IMR-90 (cell line): ENCODE measurements at places on chromosomes 2 and 18. TPM values are rescaled to one million over a fixed set of nuclear protein-coding genes. Genes with fewer than 3 reads are reported as not detected.

The DGKD gene
- polyA plus RNA-seq: 8.5 and 10.1 TPM in 2 replicates

The PSD4 gene
- polyA plus RNA-seq: 0.55 and 0.70 TPM in 2 replicates

The ABCB6 gene
- 24.3 and 24.7 TPM in 2 replicates for polyA plus RNA-seq

The SERPINB2 gene
- polyA plus RNA-seq: 32.1 and 46.4 TPM in 2 replicates

The FOXI3 gene
- not detected in 2 replicates for polyA plus RNA-seq

The NR4A2 gene
- polyA plus RNA-seq: 2.3 and 13.6 TPM in 2 replicates

The LRP1B gene
- polyA plus RNA-seq: 0.02 TPM in 1 of 2 replicates, not detected in the other

The HNMT gene
- polyA plus RNA-seq: 6.3 and 6.4 TPM in 2 replicates

The SOX11 gene
- polyA plus RNA-seq: 1.9 and 2.2 TPM in 2 replicates

The CHRND gene
- not detected in 2 replicates for polyA plus RNA-seq

GRCh38 chr2:75602724-75603342, 42.1 kb upstream of the EVA1A start:
- DNase-seq: peak; percentile 88

GRCh38 chr2:133194362-133194655, 374.0 kb downstream of the NCKAP5 start:
- no peak for DNase-seq

DNA sequence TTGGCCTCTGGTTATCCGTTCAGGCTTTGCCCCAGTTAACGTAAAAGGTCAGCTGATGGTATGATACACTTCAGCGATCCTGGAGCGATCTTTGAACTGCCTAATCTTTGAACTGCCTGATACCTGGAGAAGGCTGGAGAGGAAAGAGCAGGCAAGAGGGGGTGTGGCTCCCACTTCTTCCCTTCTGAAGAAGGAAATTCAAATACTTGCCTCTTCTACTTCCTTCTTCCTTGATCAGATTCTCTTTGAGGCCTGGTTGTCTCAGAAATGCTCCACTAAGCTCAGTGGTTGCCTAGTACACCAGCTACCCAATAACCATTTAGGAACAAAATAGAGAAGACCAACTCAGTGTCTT, 619 bp downstream of the GALM start:
- DNase-seq: peak; percentile 32

- no peak for DNase-seq
Measured at GRCh38 chr2:127844973-127845372, 13.0 kb downstream of the POLR2D start.

DNA sequence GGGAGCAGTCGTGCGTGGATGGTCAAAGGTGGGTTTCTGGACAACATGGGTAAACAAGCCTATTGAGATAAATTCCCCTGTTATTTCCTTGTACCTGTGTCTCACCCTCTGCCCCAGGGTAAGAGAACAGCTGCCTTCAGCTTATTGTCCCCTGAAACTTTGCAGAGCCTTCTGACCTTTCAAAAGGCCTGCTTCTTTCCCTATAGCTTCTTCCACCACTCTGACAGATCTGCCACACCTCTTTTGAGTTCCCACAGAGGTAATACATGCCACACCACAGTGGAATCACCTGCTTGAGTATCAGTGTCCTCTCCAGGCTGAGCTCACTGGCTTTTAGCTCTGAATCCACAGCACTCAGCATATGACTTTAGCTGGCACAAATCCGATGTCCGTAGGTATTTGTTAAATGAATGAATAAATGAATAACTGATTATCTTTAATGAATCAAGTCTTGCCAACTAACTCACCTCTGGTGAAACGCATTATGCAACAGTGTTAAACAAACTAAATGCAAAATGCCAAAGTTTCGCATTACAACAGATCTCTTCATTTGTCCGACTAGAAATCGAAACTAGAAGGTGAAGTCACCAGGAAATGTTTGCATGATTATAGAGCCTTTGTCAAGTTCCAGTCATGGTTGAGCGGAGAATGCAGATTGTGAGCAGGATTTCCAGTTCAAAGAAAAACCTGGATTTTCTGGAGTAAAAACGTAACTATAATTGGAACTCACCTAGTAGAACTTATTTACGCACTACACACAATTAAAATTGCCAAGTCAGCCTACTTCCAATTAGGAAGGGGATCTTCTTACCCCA, 16.4 kb downstream of the DYNAP start:
- DNase-seq: peak; percentile 1

- no peak for DNase-seq
Measured at GRCh38 chr2:44777537-44777936, 164.0 kb upstream of the SIX3 start.

DNA sequence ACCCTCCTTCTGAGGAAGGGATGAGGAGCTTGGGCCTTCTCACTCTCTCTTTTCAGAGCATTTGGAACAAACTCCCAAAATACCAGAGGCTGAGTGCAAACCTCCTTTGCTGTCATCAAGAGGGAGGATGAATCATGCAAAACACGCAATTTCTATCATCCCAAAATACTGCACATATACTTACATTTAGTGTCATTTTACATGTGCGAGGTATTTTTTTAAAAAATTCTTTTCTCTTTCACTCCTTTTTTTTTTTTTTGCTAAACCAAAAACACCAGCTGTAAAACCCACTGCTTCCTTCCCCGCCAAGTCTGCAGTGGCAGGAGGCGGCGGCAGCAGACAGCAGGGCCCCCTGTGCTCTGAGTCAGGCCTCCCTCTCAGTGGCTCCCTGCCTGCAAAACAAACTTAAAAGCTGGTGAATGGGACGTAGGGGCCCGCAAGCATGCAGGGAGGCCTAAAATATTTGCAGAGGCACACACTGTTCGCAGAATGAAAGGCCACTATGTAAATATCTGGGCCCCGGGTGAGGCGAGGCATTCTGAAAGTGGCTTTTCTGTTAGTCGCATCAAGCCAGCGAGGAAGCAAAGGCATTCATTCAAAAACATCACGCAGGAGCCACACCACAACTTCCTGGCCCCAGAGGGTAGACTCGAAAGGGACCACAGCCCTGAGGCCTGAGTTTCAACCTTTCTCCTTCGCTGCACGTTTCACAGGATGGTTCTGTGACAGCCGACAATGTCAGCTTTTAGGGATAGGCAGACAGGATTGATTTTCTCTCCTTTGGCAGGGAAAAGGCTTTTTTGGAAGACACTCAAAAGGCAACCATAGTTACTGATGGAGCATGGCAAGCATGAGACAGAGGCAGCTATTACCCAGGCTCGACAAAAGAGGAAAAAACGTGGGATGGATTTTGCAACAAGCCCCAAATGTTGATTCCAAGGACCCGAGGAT, 73.4 kb downstream of the ACTR2 start:
- DNase-seq: peak; percentile 89

- peak; percentile 23 for DNase-seq
Measured at GRCh38 chr2:215428060-215428910, 7.6 kb downstream of the FN1 start.

- DNase-seq: no peak
Measured at GRCh38 chr2:62687636-62688035, 17.9 kb upstream of the EHBP1 start.

GRCh38 chr2:64086347-64087082, 57.7 kb downstream of the PELI1 start:
- DNase-seq: no peak

- DNase-seq: peak; percentile 58
Measured at GRCh38 chr2:119407430-119408220, 24.0 kb upstream of the TMEM37 start.

GRCh38 chr2:1940679-1941078, 196.4 kb upstream of the PXDN start:
- DNase-seq: no peak

- DNase-seq: no peak
Measured at GRCh38 chr2:11026286-11026921, 114.7 kb downstream of the KCNF1 start.

DNA sequence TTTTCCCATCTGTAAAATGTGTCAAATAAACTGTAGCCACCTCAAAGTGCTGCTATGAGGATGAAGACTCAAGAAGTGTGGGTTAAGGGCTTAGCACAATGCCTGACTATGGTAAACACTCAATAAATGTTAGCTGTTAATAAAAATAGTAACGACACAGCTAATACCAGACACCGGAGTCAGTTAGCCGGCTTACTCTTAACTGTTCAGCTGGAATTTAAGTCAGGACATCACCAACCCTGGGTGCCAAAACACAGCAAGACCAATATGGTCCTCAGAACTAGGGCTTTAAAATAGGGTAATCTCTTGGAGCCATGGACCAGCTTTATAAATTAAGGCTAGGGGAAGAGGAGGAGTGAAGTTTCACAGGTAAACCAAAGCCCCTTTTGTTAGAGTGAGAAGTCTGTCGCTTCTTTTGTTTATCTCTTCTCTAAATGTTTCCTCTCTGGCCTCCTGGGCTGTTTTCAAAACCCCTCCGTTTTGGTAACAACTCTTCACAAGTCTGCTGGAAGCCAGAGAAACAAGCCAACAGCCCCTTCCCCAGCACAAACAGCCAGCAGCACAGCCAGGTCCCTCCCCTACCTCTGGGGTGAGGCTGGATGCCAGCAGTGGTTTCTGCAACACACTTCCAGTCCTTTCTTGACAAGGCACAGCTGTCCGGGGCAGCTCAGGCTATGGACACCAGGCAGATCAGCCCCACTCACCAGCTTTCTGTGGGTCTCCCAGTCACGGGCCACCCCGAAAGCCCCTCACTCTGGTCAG, 13.8 kb upstream of the FZD7 start:
- DNase-seq: peak; percentile 44

DNA sequence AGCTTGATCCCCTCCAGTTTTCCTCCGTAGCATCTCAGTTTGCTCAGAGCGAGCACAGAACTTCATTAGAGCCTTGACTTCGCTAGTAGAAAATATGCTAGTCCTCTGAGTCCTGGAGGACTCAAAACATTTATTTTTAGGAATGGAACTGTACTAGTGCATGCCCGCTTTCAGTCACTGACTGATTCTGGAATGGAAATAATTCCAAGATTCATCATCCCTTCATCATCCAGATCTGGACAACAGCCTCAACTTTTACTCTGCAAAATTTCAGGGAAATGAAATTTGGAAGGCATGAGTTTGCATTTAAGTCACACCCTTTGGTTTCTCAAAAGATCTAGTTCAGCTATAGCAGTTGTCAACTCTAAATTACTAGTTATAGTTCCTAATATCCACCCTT, 304.6 kb downstream of the XIRP2 start:
- DNase-seq: peak; percentile 22

DNA sequence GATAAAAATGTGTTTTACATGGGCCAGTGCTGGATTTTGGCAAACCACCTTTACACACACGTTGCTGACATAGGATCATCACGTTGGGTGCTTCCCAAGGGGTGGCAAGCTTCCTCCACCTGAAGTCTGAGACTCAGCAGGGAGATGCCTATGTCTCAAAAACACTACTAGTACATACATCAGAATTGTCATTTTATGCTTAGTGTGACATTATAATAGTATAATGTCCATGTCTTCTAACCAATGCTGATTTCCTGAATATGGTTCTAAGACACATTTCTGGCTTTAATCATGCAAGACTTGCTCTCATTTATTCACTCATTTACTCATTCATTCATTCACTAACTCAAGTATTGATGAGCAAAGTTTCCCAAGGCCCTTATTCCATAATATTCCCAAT, 322.3 kb downstream of the LNPK start:
- no peak for DNase-seq

GRCh38 chr2:200350850-200351285, 44.4 kb downstream of the SPATS2L start:
- DNase-seq: peak; percentile 83

- DNase-seq: no peak
Measured at GRCh38 chr2:37119157-37119556, 34.8 kb downstream of the GPATCH11 start.

DNA sequence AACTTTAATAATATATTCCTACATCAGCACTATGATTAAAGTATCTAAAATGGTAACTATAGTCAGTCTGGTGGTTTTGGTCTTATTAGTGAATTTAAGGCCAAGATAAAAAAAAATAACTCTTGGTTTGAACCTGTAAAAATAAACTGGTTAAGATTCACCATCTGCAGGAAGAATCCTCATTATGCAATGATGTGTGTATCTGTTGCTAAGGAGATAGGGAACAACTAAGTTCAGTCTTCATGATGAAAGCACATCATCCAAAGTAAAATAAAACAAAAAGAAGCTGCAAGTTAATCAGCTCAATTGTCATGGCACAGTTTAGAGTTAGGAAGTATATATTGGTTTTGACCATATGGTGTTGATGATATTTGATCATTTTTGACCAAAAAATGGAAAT, 466.0 kb downstream of the NYAP2 start:
- DNase-seq: peak; percentile 64

DNA sequence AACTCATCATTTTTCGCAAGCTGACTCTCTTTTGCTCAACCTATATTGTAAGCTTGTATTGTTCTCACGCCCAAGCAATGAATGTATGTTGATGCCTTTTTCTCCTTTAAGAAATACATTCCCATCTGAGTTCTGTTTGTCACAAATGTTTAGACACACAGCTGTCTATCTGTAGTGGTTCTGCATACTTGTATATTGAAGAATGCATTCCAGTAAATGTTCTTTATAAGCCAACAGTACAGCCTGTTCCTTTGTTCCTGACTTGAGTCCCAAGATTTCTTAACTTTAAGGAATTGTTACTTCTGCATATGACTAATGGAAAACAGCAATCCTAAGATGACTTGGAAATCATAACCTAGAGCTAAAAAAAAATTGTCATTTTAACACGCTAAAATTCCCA, 849.1 kb upstream of the POU3F3 start:
- DNase-seq: no peak

DNA sequence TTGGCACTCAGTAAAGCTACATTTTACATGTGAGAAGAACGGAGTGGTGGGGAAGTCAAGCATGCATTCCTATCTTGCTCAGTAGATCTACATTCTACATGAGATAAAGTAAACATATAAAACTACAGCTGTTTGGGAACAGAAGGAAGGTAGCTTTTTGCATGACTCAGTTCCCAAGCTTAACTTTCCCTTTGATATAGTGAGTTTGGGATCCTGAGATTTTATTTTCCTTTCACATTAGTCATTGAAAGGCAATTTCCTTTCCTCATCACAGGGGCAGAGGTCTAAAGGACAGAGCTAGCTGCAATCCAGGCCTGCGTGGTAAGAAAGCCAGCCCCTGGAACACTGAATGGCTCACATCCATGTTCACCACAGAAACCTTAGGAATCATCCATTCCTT, 257.2 kb downstream of the SRBD1 start:
- DNase-seq: peak; percentile 99

GRCh38 chr2:43360137-43360536, 133.7 kb upstream of the ZFP36L2 start:
- DNase-seq: no peak

DNA sequence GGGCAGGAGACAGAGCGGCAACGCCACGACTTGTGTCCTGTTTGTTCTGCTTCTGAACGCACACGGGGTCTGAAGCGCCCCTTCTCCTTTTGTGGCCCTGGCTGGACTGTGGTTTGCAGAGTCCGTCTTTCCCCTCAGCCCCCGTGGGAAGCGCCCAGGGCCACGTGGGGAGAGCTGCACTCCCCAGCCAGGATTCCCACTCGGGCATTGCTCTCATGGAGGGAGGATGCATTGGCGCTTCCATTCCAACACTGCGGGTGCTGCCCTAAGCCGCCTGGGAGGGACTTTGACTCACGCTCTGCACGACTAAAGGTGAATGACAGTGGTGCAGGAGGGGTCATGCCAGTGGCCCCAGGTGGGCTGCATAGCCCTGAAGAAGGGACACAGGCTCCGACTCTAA, 52.5 kb downstream of the TIMM21 start:
- no peak for DNase-seq
